Fibroblast of skin of right quadriceps (primary cell): ENCODE measurements at places on chromosomes 1 and 21.

GRCh38 chr1:16204634-16205333 is 7.7 kb downstream of the ARHGEF19 start:
- DNase-seq, result no peak

GRCh38 chr1:25031601-25031965 is 101.5 kb upstream of the RUNX3 start:
- peak; percentile 19 for DNase-seq

DNA sequence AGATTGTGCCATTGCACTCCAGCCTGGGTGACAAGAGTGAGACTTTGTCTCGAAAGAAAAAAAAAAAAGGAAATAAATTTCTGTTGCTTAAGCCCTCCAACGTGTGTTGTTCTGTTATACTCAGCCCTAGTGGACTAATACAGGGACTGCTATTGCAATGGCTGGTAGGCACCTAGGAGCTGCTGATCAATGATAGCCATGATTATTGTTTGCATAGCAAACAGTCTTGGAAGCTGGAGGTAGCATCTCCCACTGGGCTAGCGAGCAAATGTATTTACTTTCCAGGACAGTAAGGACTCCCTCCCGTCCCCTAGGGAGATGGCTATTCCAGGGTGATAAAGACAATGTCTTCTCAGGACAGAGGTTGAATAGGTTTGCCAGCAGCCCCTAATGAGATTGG is 13.5 kb upstream of the TNFRSF8 start:
- DNase-seq, result no peak

DNA sequence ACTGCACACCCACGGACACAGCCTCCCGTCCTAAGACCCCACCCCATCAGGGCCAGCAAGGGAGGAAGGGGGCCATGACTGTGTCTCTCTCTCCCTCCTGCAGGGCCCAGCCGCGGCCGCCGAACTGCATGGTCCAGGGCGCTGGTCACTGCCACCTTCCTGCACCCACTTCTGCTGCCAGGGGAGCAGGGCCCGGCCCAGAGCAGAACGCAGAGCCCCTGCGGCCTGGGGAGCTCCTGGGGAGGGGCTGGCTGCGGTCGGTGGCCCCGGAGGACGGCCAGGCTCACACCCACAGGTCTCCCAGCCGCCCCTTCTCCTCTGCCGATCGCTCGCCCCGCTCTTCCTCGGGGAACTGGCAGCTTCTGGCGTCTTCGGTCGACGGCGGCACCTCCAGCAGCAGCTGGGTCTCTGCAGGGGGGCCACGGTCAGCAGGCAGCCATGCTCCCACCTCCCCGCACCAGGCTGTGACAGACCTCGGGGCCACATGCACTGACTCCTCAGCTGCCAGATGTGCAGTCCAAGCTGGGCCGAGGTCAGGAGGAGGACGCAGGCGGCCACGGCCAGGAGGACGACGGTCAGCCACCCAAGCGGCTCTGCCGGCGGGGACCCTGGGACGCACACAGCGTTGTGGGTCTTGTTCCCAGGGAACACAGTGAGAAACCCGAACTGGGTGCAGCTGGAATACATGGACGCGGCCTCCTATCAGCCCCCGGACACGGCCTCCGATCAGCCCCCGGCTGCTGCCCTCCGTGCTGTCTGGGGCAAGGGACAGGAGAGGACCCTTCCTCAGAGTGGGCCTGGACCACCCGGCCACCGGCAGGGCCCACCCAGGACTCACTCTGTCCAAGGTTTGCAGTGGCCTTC is 2.6 kb downstream of the TNFRSF18 start:
- DNase-seq, result no peak

DNA sequence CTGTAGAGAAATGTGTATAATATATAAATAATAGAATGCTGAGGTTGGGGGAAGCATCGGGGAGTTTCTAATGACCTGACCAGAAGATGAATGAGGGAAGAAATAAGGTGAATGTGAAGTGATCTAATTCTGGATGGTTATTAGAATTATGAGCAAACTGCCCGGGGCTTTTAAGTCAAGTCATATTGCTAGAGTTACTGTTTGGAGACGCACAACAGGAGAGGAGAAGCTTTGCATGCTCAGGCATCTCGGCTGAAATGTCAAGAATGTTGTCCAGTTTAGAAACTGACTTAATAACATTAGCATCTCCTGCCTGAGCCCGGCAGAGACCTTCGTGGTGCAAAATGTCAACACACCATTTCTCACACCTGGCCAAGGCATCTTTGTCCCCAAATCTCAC is 119.1 kb downstream of the RRAGC start:
- no peak for DNase-seq

GRCh38 chr1:84363019-84363418 is 35.3 kb upstream of the DNASE2B start:
- DNase-seq, result no peak

GRCh38 chr1:153968408-153968807 is 706 bp downstream of the CREB3L4 start:
- no peak for DNase-seq

GRCh38 chr1:245213066-245213831 is 58.5 kb downstream of the KIF26B start:
- DNase-seq, result no peak

DNA sequence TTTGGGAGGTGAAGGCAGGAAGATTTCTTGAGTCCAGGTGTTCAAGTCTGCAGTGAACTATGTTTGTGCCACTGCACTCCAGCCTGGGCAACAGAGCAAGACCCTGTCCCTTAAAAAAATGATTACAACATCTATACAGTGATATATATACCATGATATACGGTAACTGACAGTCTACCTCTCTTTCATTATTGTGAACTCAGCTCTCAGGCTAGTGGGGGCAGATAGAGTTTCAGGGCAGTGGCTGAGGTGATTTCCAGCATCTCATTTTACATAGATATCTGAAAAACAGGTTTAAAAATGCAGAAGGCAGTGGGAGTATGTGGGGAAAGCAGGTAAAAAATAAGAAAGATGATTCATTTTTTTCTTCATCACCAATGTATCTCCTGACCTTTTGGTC is 8.1 kb upstream of the NTNG1 start:
- no peak for DNase-seq

GRCh38 chr1:229567109-229567868 is 8.8 kb upstream of the ABCB10 start:
- no peak for DNase-seq

GRCh38 chr1:150829751-150830150 is 21.7 kb upstream of the CTSK start:
- no peak for DNase-seq

- DNase-seq, result no peak
Observed at GRCh38 chr1:160315359-160315758, 27.7 kb downstream of the COPA start.

- no peak for DNase-seq
Observed at GRCh38 chr1:201551096-201551495, 12.2 kb downstream of the NAV1 start.

GRCh38 chr1:247212012-247212411 is 40.2 kb upstream of the ZNF124 start:
- no peak for DNase-seq

GRCh38 chr1:191963781-191964455 is 194.3 kb upstream of the RGS18 start:
- DNase-seq, result peak; percentile 79

- DNase-seq, result no peak
Observed at GRCh38 chr1:177934927-177935326, 34.9 kb downstream of the SEC16B start.

- DNase-seq, result peak; percentile 74
Observed at GRCh38 chr1:205775015-205775716, at the start of gene RAB29. RAB29 (minus strand) TSS chr1:205775482; CDS start chr1:205774956, 526 bp downstream.

- no peak for DNase-seq
Observed at GRCh38 chr21:36699546-36700294, 805 bp downstream of the SIM2 start.
